DMS 273 treated with DMSO at 0.1 percent for 48 hours (cell line): ENCODE measurements at places on chromosomes 12 and 14.

DNA sequence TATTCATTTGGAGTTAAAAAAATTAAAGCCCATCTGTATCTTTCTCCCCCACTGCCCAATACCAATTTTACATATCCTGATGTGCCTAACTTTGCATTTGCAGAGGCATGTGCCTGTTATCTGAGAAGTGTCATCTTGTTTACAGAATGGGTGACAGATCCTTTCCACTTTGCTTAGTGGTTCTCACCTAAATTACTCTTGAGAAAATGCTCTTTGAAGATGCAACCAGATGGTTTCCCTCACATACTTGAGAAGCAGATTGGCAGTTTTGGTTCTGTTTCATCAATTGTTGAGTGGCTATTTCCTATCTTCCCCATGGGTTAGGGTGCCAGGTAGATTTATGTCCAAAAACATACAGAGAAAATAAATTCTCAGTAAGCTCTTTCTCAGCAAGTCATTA is 1051.4 kb upstream of the ATXN7L3B start:
- DNase-seq, result no peak

DNA sequence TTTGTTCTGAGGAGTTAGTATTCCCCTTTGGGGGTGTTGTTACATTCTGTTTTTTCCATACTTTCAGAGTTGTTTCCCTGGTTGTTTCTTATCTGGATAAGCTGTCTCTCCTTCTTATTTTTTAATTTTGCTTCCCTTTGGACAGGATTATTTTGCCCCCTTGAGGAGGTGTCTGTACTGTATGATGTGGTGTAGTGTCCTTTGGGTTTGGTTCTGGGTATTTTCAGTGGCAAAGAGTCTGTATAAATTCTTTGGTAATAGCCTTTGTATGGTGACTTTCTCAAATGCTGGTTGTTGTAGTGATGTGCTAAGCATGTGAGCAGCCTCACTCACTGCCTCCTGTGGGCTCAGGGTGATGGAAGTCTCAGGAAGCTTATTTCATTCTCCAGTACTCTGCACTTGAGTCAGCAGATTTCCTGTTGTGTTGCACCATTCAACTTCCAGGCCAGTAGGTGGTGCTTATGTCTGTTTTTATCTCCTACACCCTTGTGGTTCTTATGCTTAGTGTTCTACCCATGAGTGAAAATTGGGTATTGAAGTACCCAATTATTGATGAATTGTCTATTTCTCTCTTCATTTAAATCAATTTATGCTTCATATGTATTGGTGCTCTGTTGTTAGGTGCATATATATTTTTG is 103.3 kb upstream of the PMCH start:
- no peak for DNase-seq

GRCh38 chr14:99073431-99073830 is 198.6 kb downstream of the BCL11B start:
- no peak for DNase-seq

DNA sequence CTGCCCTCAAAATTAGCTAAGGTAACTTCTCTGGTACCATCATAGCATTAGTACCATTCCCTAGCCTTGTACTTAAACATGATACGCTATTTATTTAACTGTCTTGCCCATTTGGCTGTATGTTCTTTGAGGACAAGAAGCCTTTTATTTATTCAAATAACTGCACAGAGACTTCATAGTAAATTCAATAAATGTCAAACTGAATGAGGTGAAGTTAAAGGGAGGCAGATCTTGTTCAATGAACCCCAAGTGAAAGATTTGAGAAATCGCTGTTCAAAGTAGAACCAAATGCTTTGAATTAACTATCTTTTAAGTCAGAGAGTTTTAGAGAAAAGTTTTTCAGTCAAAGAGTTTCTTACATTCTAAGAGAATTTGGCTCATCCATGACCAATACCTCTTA is 203.6 kb downstream of the GXYLT1 start:
- no peak for DNase-seq

DNA sequence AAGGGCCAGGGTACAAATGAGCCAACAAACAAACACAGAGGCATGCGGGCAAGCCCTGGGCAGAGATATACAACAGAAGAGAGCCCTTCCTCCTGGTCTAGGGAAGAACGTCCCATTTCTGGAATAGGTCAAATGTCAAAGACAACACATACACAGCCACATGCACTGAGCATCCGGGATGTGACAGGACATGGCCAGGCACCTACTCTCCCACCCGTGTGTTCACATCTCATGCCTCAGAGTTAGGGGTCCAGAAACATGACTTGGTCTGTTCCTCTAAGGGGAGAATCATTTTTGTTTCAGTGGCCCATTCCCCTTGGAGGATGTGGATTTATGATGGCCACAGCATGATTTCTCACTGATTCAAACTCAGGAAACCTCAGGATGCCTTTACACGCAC is 801 bp upstream of the ASB2 start:
- no peak for DNase-seq

- no peak for DNase-seq
These were observed 17.5 kb downstream of the ATXN2 start for GRCh38 chr12:111581434-111582132.

GRCh38 chr12:52645120-52645761 is 6.8 kb downstream of the KRT2 start:
- DNase-seq, result no peak

DNA sequence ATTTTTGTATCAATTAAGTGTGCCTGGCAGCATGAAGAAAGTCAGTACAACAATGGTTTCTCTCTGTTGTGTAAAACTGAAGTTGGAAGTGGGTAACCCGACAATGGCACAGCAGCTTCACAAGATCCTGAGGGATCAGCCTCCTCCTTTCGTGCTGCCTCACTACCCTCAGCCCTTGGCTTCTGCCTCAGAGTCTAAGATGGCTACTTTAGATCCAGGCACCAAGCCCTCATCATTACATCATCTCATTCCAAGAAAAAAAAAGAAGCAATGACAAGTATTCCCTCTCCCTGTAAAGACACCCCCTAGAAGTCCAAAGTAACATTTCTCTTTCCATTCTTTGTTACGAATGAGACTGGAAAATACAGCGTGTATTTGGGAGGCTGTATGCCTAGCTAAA is 92.6 kb downstream of the DNAI7 start:
- DNase-seq, result no peak

DNA sequence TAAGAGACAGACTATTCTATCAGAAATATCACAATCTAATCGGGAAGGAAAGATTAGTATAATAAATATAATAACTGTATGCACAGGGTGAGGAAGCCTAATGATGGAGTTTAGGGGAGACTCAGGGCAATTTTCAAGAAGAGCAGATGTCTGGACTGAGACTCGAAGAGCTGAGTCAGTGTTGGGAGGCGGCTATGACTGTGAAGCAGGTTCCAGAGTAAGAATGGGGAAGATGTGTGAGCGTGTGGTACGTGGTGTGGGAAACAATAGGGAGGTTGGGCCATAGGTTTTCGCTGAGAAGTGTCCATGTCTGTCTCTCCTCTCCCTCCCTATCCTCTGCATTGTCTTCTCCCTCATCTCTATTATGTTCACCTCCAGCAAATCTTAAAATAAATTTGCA is 85.6 kb downstream of the LMO3 start:
- no peak for DNase-seq

GRCh38 chr14:104576232-104576969 is 3.2 kb upstream of the C14orf180 start:
- DNase-seq, result no peak

GRCh38 chr12:94374124-94374523 is 85.5 kb downstream of the CEP83 start:
- DNase-seq, result no peak

DNA sequence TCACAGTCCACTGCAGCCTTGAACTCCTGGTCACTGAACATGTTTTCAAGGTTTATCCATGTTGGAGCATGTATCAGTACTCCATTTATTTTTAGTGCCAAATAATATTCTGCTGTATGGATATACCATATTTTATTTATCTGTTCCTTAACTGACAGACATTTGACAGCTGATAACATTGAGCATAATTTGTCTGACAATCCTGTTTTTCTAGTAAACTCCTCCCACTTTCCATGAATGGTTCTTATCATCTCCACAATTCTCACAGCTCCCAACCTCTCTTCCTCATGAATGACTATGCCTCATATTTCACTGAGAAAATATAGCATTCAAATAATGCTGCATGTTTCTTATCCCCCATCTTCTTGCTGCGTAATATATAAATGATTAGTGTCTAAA is 33.3 kb downstream of the COCH start:
- no peak for DNase-seq

DNA sequence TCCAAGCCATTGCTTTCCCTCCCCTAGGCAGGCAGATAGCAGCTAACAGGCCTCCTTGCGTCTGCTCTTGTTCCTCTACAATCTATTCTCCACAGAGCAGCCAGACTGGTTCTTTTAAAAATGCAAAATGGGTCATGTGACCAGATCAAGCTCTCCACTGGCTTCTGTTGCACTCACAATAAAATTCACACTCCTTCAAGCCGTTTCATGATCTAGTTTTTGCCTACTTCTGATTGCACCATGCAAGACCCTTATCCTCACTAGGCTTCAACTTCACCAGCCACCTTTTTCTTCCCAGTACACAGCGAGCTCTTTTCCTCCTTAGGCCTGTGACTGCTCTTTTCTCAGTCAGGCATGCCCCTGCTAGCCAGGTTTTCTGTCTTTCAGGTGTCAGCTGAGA is 6.1 kb upstream of the KRAS start:
- no peak for DNase-seq

DNA sequence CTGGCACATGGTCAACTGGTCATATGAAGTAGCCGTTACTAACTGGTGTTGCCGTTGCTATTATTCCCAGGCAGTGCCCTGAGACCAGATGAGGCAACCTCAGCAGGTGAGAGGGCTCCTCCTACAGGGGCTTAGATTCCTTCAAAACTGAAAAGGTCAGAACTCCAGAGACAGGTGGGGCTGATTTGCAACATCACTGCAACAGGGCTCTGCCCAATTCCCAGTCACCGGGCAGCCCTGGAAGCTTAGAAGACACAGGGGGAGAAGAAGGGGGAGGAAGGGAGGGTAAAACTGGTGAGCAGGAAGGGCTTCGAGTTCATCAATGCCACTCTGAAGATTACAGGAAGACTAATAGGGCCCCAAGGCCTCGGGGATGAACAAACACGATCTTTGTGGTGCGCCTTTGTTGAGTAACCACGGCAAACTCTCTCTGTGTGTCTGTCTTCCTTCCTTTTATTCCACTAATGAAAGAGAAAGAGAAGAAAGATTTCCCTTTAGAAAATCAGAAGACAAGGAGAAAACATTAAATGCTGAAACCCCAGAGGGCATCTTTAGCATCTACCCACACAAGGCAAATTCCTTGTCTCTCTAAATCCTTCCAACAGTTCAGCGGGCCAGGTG is 749.1 kb upstream of the TBX3 start:
- DNase-seq, result no peak

GRCh38 chr12:128168273-128168672 is 98.7 kb upstream of the TMEM132C start:
- no peak for DNase-seq

- DNase-seq, result no peak
These were observed 179.2 kb downstream of the CACNA1C start for GRCh38 chr12:2231956-2232355.

DNA sequence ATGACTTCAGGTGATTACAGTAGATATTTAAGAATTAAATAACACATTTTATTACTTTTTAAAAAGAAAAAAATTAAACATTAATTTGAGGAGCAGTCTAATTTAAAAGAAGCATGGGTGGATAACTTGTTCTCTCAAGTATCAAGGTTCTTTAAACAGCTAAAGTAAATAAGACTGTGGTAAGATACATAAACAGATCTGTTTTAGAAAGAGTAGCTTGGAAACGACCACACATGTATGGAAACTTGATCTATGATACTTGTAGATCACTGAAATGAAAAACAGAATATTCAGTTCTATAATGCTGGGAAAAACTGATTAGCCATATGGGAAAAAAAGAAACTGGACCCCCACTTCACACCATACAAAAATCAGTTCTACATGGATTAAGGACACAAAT is 36.0 kb downstream of the TC2N start:
- DNase-seq, result no peak

- no peak for DNase-seq
These were observed 117.9 kb upstream of the PRB2 start for GRCh38 chr12:11513288-11513687.

DNA sequence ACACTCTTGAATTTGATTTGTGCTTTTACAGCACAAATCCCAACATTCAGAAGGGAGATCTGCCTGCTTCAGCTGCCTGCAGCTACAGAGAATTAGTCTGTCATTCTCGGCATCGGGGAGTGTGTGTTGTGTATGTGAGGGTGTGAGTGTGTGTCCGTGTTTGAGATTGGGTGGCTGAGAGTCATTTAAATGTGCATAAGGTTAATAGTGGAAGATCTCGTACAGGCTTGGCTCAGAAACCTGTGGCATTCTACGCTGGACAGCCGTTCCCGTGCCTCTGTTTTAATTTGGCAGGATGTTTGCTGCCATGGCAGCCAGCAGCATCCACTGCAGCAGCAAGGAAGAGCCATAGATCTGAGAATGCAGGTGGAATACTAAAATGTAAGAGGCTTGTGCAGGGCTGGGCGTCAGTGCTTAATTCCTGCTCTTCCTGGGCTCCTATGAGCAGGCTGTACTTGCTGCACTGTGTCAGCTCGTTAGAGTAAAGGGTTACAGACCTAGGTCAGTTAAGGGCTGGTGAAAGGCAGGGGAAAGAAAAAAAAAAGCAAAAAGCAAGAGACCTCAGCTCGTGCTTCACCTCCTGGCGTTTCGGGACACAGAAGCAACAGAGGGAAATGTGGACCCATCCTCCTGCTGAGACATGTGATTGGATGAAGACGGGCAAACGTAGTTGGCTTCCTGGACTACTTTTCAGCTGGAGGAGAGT is 205.4 kb downstream of the NAV3 start:
- DNase-seq, result no peak

- no peak for DNase-seq
These were observed 68.2 kb upstream of the ACTN1 start for GRCh38 chr14:69047255-69047654.

- no peak for DNase-seq
These were observed 101.7 kb upstream of the CLEC14A start for GRCh38 chr14:38357557-38357956.
